ENCODE measurements at places on chromosomes 13 and 19.

DNA sequence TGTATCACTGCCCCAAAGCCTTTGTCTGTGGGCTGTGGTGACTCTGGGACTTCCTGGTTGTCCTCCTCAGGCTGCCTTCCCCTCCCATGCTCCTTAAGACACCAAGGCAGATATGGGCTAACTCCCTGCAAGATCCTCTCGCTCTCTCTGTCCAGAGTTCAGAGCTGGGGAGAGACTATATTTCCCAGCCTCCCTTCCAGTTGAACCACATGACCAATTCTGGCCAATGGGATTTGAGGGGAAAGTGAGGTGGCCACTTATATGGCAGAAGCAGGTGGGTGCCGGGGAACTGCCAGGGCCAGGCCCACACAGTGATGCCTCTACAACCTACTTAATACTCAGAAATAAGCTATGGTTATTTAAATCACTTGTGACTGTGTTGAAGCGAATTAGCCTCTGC lies 16.2 kb upstream of the ANGPTL8 start:
- no peak for DNase-seq

- DNase-seq = no peak
These were observed 95.7 kb upstream of the SPRY2 start for GRCh38 chr13:80436571-80437169.

- no peak for DNase-seq
These were observed 284.1 kb downstream of the ITGBL1 start for GRCh38 chr13:101736566-101736965.

GRCh38 chr13:43573361-43573740 lies 213.4 kb downstream of the ENOX1 start:
- DNase-seq = no peak

DNA sequence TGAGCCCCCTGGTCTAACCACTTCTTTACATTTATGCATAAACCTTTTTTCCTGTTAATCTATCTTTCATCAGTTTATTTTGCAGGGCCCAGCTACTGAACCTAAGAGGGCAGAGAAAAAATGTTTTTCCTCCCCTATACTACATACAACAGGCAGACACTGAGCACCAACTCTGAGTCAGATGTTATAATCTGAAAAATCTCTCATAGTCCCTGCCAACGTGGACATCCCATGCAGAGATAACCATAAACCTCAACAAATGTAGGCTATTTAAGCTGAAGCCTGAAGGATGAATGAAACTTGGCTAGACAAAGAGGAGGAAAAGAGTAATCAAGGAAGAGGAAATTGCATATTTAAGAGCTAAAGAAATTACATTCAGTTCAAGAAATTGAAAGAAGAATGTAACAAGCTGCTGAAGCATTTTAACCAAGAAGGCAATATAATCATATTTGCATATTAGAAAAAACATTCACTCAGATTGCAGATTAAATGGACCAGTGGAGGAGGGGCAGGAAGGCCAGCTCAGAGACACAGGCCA lies 2.6 kb downstream of the NEK3 start:
- DNase-seq = no peak

GRCh38 chr13:35524171-35524570 lies 47.7 kb upstream of the MAB21L1 start:
- DNase-seq = no peak

GRCh38 chr19:47699360-47699917 lies 13.8 kb upstream of the EHD2 start:
- DNase-seq = peak; percentile 49

DNA sequence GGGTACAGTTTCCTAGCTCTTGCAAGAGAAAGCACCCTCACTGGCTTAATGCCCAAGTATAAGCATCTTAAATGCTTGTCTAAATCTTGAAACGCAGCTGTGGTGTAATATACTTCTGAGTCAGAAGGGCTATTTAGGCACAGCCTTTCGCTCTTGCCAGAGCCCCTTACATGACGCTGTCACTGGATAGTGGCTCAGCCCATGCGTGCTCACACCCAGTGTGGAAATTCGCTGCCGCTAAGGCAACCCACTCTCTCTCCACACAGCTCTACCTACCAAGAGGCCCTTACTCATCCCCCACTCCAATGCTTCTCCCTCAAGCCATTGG lies 24.0 kb downstream of the UQCRFS1 start:
- no peak for DNase-seq

DNA sequence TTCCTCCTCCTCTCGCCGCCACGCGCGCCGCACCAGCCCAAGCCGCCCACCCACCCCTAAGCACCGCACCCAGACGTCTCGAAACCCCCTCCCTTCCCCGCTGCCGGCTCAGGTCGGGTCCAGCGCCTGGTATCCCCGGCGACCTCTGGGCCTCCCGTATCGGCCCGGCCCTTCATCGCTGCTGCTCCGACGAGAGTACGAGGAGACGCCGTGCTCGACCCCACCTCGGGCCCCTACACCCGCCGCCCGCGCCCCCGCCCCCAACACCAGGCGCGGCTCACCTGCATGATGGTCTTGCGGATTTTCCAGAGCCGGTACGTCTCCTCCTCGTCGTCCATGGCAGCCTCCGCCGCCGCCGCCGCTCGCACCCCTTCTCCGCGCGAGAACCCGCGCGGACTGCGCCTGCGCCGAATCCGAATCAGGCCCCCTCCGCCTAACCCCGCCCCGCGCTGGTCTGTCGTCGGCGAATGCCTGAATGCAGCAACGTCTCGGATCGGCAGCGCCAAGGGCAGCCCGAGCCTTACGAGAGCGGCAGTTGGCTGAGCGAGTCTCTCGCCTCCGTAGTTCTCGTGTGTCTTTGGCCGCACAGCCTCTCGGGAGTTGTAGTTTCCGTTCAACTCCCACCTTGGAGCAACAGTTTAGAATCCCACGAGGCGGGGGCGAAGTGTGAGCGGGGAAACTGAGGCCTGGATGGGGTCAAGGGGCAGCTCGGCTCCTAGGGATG lies at the start of gene POLR2E:
TSS of gene POLR2E (minus strand) at position 398 of the 724 bp plus-strand sequence. CDS start at position 338, 60 bp downstream.
- peak; percentile 99 for DNase-seq

DNA sequence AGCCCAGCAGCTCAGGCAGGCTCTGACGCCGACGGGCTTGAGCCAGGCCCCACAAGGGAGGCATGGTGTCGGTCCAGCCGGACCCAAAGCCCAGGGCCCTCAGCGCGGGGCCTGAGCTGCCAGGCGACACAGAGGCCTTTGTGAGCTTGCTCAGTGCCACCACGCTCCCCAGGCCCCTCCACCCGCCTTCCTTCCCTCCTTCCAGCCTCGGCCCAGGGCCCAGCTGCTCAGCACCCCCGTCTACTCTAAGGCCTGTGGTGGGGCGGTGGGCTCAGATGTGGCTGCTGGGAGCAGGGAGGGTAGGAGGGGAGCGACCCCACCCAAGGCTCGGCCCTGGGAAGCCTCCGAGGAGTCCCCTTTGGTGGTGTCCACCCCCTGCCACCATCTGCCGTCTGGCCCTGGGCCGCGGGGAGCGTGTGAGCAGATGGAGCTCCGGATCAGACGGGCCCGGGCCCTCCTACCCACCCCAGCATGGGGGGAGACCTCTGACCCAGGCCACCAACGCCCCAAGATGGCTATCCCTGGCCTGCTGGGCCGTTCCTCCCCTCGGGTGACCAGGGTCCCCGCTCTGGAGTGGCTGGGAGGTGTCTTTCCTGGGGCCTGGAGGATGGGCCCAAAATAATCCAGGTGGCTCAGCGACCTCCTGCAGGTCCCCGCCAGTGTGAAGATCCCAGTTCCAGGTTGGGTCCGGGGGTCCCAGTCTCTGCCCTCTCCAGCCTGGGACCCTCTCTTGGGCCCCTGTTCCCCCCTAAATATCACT lies 7.8 kb downstream of the ZBTB7A start:
- no peak for DNase-seq

DNA sequence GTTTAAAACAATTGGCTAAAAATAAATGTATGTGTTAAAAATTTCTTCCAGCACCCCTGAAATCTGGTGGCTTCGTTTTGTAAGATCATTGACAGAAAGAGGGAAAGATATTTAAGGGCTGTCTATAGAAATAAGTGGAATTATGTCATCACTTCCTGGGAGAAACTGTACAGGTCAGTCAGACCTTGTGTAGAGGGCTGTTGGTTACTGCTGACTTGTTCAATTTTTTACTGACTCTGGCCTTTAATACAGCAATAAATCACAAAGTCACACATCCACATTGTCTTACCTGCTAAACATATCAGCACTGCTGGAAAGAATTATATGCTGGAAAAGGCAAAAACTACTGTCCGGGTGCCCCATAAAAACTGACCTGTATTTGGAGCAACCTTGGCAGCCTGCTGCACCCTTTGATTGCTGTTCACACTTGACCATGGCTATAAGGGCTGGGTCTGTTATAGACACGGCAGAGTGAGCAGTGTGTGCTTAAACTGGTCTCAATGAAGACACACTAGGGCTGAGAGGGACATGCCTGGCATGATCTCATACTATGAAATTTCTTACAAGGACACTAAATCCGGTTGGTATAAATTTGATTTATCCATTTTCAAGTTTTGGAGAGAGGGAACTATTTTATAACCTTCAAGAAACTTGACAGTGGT lies 162.1 kb downstream of the NHLRC3 start:
- no peak for DNase-seq

DNA sequence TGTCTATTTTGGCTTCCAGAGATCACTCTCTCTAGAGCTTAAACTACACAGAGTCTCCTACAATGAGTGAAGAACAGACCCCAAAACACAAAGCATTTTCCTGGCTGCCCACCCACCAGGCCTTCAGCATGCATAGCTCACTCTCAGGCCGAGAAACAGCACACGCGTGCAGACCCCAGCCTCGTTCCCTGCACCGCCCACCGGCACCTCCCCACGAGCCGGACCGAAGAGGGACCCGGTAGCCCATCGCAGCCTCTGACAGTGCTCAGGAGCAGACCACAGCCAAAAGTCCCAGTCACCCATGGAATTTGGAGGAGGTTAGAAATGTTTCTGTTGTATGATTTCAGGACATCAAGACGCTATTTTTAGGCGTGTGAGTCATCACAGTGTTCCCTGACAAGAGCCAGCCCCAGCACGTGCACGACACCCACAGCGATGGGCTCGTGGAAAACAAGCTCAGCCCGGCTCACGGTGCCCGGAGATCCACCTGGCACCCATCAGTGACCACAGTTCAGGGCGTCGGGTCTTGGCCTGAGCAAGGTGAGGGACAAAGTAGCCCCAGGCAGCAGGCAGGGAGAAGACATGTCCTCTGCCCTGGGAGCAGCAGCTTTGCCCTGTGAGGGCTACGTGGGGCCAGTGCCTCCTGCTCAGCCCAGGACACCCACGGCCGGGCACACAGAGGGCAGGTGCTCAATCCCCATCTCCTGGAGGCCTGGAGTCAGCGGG lies 50.1 kb upstream of the SPACA7 start:
- DNase-seq = no peak

DNA sequence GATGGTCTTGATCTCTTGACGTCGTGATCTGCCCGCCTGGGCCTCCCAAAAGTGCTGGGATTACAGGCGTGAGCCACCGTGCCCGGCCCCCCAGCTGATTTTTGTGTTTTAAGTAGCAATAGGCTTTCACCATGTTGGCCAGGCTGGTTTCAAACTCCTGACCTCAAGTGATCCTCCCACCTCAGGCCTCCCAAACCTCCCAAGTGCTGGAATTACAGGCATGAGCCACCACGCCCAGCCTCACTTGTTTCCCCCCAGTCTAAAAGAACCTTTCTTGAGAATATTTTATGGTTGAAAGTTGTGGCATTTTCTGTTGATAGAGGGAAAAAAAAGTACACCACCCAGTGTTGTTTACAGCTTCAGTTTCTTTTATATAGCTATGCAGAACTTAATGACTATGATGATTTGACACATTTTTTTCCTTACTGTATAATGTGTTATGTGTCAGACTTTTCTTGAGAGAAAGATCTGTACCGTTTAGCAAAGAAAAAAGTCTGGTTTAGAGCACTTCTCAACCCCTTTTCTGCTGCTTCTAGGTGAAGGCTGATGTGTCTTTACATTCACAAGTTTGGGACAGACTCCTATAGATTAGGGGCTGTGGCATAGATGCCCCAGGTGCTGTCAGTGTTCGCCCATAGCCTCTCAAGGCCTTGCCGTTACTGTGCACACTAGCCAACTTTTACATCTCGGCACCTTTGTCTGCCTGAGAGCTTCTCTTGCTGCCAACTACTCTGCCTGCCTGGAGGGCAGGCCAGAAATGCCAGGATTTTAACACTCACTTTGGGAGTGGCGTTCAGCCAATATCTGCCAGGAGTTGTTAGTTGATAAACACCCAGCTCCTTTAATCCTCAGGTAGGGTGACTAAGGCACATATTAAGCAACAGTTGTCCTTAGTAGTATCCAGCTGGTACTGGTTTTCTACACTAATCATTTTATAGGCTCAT lies 33.0 kb downstream of the KCTD4 start:
- DNase-seq = no peak

DNA sequence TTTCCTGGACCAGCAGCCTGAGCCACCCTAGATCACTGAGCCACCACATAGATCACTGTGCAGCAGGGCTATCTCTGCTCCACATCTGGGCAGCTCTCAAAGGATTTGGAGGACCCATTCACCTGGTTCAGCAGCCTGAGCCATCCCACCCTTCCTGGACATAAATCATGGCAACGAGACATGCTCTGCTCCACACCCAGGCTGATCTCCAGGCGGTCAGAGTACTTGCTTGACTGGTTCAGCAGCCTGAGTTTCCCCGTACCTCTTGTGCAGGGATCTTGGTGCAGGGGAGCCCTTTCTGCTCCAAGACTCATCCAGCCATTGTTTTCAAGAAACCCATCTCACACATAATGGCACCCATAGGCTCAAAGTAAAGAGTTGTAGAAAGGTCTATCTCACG lies 195.3 kb downstream of the LIG4 start:
- no peak for DNase-seq

GRCh38 chr19:15276620-15277215 lies 44.5 kb upstream of the EPHX3 start:
- no peak for DNase-seq

GRCh38 chr13:101773062-101773461 lies 320.6 kb downstream of the ITGBL1 start:
- DNase-seq = no peak

DNA sequence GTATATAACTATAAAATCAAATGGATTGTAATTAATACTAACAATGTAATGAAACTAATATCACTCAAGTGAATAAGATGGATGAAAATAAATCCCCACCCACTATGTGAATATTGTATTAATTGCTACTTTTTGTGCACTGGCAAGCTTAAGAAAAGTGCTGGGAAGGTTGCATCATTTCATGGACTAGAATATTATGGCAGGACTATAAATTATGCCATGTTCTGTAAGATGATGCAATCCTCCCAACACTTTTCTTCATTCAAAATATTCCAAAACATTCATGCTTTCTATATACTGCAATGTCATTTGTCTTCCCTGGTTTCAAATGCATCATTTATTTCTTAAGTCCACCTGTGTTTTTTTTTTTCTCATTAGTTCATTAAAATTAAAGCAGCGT lies 457.6 kb upstream of the GPC6 start:
- DNase-seq = no peak

DNA sequence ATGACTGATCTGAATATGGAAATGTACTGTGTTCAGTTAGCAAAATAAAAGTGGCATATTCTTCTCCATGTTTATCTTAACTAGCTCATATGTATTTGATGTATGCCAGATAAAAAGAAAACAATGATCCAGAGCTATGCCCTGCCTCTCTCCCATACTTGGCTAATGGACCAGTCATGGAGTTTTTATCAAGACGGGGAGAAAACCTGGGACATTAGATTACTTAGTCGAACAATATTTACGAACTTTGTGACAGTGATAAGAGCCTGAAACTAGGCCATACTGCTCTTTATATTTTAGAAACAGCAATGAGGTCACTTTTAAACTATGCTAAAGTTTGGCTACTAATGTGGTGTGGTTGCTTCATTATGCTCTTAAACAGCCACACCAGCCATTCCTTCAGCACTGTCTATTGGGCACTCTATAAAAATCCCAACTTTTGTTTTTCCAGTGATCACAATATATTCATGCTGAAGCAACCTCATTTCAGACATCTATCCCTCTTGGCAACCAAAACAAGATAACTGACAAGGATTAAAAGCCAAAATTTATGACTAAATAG lies 265.0 kb downstream of the FGF14 start:
- no peak for DNase-seq

GRCh38 chr13:73055813-73056564 lies 2.8 kb upstream of the KLF5 start:
- DNase-seq = no peak

Measured in stimulated activated CD4-positive, alpha-beta T cell treated with anti-CD3 and anti-CD28 coated beads, Interleukin-15, amount 100 ng/mL, for 1 hour (primary cell).